ENCODE measurements at places on chromosomes 2 and 18.

DNA sequence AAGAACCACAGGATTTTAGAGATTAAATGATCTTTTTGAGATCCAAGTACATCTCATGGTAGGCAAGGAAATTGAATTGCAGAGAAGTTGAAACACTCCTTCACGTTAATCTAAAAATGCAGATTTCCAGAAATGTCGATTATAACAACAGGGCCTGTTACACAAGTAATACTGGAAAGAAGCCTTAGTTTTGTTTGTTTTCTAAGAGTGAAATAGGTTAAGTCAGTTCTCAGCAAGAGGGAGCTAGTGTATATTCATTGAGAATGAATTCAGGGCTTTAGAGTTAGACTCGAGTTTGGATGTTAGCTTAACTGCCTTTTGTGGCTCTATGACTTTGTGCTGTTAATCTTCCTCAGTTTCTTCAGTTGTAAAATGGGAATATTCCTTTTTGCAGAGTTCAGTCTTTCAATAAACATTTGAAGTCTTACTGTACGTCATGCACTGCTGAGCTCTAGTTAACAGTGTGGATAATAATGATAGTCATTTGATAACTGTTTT lies 926 bp downstream of the NDUFV2 start:
- no peak for DNase-seq

GRCh38 chr2:108621687-108622681 lies 87.7 kb downstream of the LIMS1 start:
- DNase-seq = no peak

DNA sequence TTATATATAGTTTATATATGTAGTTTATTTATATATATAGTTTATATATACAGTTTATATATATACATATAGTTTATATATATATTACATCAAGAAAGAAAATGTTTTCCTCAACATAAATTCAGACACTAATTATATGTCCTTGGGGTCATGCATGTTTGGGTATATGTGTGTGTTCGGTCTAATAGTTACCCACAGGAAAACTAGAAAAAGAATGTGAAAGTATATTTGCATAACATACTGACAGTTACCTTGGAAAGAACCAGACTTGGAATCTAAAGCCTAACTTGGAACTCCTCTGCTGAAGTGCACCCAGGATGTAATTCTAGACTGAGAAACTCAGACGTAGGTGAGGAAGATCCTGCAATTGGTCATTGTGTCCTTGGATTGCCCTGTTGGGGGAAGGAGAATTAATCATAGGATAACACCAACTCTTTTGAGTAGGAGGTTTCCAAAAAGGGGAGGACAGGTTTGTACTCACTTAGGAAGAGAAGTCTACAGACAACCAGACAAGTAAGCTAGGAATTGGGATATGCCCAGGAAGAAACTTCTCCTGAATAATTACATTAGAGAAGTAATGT lies 8.9 kb upstream of the SLC25A12 start:
- DNase-seq = no peak

- no peak for DNase-seq
These were observed 12.2 kb downstream of the RETSAT start for GRCh38 chr2:85342156-85342555.

GRCh38 chr2:180706694-180707093 lies 273.7 kb upstream of the UBE2E3 start:
- no peak for DNase-seq

DNA sequence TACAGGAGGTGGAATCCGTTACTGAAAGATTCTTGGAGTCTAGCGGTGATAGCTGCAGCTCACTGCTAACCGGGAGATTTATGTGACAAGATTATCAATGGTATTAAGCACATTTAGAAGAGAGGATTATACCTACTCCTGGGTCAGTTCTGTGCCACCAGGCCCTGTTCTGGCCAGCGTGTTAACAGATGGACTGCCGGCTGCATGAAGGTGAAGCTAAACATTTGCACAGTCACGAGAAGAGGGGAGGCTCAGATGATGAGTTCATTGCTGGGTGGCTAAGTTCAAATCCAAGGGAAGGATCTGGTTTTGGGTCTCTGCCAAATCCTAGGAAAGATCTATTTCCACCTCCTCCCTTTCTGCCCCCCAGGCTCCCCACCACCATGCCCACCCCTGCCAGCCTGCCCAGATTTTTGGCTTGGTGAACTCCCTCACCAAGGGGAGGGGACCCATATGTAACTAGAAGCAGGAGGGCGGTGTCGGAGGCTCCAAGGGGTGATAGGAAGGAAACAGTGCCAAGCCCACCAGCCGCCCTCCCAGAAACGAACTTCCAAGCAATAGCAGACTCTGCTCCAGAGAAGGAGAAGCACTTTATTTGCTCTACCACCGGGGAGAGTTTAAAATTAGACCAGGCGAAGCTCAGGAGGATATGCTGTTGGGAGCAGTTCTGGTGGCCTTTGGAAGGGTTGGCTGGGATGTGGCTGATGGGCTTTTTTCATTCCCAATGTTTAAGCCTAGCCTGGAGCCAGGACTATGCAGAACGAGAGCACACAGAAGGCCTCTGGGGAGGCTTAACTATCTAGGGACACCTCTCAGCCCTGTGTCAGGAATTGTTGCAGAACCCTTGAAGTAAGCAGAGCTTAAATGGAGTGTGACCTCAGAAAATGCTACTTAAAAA lies 200.5 kb downstream of the KLHL29 start:
- DNase-seq = no peak

DNA sequence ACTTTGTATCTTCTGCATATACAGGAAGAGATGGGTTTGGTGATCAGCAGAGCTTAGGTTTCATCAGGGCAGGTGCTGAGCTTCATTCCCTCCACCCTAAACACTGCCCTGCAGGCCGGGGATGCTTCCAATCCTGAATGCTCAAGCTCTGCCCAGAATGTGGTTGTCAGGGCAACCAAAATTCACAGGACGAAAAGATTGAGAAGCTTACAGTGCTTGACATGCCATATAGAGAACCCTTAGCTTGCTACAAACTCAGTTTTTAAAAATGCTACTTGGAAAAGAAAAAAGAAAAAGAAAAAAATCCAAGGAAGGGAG lies 65.6 kb downstream of the SH3RF3 start:
- DNase-seq = no peak

- no peak for DNase-seq
These were observed 40.2 kb upstream of the VRK2 start for GRCh38 chr2:58006256-58006951.

GRCh38 chr18:51540562-51540961 lies 343.1 kb upstream of the MEX3C start:
- no peak for DNase-seq

DNA sequence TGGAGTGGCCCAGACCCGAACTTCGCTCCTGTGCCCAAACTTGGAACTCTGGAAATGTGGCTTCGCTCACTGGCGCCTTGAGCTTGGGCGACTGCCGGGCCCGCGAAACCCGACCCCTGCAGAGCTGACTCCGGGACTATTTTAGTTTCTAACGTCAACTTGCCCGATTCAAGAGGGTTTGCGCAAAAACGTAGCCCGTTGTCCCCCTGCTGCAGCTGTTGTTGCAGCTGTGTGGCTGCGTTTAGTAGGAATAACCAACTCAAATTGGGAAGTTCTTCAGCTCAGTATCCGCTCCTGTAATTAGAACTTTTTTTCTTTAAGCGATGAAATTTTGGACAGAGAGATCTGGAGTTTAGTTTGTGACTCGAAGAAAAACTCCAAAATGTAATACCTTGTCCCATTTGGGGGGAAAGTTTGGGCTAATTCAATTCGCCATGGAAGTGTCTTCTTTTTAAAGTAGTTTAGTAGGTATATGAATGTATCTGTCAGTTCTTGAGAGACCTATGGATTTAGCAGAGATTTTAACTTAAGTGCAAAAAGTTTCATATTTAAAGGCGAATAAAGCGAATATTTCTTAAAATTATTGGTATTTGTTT lies 559 bp downstream of the MYL12A start:
- no peak for DNase-seq

GRCh38 chr18:44557616-44558151 lies 123.0 kb upstream of the SETBP1 start:
- no peak for DNase-seq

DNA sequence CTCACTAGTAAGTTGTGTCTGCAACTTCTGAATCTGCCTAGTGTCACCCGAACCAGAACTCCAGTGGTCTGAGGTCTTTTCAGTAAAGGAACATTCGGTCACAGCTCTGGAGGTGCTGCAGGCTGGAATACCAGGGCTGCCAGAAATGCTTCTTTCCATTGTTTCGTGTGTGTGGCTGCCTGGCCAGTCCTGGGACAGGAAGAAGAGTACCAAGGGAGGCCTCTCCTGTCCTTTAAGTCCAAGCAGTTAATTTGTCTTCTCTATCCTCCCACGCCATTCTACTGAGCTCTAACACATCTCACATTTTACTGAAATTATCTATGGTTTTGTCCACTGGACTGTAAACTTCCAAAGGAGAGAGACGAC lies 196.0 kb downstream of the LNPK start:
- DNase-seq = no peak

DNA sequence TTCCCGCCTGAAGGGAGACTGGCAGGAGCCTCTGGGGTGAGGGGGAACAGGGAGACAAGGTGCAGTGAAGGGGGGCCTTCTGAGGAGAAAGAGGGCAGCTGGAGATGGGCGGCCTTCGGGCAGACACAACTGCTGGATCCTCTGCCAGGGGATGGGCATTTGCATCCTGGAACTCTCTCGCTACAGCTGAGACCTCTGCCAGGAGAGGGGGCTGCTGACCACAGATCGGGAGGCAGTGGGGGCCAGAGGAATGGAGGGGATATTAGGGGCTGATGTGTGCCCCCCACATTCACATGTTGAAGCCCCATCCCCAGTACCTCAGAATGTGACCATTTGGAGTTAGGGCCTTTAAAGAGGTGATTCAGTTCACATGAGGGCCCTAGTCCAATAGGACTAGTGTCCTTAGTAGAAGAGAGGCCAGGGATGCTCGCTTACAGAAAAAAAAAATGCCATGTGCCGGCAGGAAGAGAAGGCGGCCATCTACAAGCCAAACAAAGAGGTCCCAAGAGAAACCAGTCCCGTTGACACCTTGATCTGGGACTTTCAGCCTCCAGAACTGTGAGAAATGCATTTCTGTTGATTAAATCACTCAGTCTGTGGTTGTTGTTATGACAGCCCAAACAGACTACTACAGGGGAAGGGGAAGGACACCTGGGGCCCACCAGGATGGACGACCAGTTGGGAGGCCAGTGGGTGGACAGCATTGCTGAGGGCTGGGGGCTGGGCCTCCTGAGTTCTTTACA lies 50.0 kb downstream of the TRABD2A start:
- DNase-seq = no peak

- no peak for DNase-seq
These were observed 440.3 kb downstream of the LRATD1 start for GRCh38 chr2:15072836-15073235.

GRCh38 chr2:42117923-42118753 lies 51.0 kb upstream of the EML4 start:
- no peak for DNase-seq

GRCh38 chr2:45028276-45028675 lies 19.0 kb upstream of the SIX2 start:
- DNase-seq = no peak

- DNase-seq = no peak
These were observed 28.6 kb downstream of the RNF144A start for GRCh38 chr2:6945821-6946220.

DNA sequence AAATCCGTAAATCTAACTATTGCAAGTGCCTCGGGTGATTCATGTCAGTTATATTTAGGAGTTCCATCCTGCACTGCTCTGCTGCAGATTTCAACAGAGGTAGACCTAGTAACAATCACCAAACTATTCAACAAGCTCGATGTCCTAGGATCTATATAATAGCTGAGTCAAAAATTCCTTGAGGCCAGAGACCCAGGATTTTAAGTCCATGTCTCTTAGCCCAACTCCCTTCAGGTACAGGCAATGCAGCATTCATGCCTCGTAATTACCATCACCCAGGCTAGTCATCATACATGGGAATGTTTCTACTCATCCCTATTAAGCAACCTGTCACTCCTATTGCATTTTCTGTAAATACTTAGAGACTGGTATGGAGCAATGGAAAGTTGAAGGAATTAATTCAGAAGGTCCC lies 729 bp downstream of the TM4SF20 start:
- DNase-seq = no peak

- DNase-seq = no peak
These were observed 1101.5 kb upstream of the KLHL29 start for GRCh38 chr2:22283436-22283835.

DNA sequence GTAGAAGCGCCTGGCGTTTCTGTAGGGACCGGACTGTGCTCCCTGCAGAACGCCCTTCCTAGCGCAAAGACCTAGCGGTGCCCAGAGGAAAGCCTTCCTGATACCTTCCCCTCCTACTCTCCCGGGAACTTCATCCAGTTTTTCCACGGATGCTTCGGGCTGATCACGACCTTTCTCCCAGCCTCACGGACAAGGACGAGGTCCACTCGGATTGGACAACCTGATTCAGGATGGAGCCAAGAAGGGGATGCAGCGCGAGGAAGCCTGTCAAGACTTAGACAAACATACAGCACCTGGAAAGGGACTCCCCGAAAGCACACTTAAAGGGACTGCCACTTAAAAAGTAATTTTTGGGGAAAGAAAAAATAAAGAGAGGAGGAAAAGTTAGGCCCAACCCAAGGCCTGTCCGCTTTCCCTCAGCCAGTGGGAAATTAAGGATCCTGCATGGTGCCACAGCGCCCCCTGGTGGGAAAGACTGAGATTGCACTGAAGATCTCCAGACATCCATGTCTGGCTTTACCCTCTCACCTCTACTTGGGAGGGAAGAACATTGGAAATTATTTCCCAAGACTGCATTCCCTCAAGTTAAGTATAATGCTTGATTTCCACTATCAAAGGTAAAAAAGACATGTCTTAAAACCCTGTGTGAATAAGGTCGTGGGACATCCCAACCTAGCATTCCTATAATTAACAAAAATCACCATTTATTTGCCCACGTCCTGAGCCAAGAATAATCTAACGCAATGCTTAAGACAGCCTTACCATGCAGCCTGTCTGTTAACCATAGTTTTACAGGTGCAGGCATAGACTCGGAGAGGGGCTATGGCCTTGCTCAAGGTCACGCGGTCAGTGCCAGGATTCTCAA lies 13.4 kb upstream of the COPS8 start:
- DNase-seq = peak; percentile 66

DNA sequence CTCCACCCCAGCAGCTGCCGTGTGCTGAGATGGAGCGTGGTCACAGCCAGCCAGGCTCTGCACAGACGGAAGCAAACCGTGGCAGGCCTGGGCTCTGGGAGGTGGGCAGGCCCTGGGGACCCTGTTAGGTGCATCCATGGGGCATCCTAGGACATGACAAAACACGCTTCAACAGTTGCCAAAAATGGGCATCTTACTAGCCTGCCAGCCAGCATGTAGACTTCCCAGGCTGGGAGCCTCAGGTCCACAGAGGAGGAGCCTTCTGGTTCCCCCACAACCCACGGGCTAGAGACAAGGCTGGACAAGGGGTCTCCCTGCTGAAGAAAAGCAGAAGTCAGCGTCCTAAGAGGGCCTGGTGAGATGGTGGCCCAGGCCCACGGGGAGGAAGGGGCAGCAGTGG lies 139.5 kb downstream of the HDAC4 start:
- DNase-seq = no peak

DNA sequence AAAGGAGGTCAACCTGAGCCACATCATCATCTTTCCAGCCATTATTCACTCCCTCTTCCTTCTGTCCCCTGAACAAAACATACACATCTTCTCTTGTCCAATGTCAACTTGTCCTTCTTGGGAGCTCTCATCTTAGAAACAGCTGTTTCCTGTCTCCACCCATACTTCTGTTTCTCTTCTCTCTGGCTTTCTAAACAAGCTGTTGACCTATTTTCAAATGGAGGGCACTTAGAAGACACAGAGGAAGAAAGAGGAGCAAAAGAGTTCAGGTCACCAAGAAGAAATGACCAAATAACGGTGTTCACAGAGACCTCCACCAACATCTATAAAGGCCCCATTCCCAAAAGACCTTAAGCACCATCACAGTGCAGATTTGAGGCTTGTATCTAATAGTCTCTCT lies 355.9 kb upstream of the HNRNPA3 start:
- DNase-seq = no peak

Data from activated T-helper 1 cell treated with anti-CD3 and anti-CD28 coated beads, Interleukin-2, amount 50 U/mL, for 16 hours (primary cell).